Stimulated activated CD4-positive, alpha-beta T cell treated with anti-CD3 and anti-CD28 coated beads, Interleukin-1b, Interleukin-23, amount 100 ng/mL, for 4 hours (primary cell): ENCODE measurements at places on chromosomes 6 and 20.

GRCh38 chr6:38549795-38550194, 89.9 kb downstream of the BTBD9 start:
- DNase-seq: no peak

GRCh38 chr20:59064214-59064722, 21.7 kb upstream of the PRELID3B start:
- DNase-seq: no peak

- DNase-seq: no peak
Measured at GRCh38 chr20:38723017-38723847, 1.1 kb upstream of the SLC32A1 start.

- no peak for DNase-seq
Measured at GRCh38 chr6:131169613-131170012, 34.3 kb downstream of the AKAP7 start.

- DNase-seq: no peak
Measured at GRCh38 chr6:155473741-155474140, 18.1 kb upstream of the NOX3 start.

DNA sequence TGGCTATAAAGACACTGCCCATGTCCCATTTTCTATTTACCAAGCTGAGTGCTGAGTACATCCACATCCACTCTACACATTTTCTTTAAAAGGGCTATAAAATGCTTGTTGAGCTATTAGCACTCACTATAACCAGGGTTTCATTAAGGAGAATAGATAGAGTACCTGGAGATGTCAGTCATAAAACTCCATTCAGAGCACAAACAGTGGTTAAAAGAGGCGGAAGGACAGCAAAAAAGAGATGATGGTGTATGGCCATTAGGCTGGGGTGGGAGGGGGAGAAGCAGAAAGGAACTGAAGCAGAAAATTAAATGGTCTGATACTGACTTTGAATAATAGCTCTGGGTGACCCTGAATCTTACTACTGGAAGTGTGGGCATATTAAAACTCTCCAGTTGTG, 609.9 kb upstream of the MAP3K7 start:
- no peak for DNase-seq

DNA sequence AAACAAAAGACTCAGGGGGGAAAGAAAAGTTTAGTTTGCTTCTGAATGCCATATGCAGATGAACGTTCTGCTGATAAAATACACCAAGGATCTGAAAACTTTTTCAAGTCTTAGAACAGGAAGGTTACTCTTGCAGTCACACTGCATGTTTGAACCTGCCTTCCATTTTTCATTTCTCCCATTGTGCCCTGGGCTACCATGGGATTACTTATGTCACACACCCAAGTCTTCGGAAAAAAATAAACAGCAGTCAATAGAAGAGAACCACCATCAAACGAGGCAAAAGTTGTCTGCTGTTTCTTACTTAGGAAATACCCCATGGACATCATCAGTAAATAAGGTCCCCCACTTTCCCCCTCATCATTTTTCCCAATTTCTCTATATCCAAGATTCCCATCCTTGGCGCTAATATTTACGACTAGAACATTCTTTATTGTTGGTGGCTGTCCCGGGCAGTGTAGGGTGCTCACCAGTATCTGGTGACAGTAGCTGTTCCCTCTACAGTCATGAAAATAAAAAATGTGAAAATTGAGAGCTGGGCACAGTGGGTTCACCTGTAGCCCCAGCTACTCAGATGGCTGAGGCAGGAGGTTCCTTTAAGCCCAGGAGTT, 202.5 kb downstream of the BCAS1 start:
- DNase-seq: no peak

DNA sequence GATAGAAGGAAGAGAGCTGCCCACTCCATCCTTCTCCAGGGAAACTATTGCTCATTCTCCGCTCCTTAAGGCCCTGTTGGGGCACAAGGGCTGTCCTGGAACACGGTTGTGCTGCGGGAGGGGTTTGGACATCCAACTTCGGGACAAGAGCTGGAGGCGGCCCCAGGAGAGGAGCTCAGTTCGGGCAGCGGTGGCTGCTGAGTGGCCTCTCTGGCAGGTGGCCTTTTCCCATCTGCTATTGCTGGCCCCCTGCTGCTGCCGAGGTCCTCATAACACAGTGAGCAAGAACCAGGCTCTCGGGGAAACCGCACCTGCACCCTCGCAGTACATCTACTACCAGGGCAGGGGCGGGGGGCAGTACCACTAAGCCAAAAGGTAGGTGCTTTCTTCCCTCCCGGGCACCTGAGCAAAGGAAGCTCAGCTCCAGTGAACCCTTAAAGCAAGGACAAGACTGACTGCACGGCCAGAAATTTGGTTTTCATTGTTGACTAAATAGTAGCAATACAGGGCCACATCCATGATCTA, 63.7 kb downstream of the PSMG4 start:
- DNase-seq: no peak

DNA sequence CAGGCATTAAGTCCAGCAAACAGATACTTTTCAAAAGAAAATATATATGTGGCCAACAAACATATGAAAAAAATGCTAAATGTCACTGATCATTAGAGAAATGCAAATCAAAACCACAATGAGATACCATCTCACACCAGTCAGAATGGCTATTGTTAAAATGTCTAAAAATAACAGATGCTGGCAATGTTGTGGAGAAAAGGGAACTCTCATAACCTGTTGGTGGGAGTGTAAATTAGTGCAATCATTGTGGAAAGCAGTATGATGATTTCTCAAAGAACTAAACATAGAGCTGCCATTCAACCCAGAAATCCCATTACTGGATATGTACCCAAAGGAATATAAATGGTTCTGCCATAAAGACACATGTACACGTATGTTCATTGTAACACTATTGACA, 20.6 kb downstream of the KCNQ5 start:
- DNase-seq: no peak
